ENCODE measurements at places on chromosomes 5 and 9. TPM values are rescaled to one million over a fixed set of nuclear protein-coding genes. Genes with fewer than 3 reads are reported as not detected.
A peak's percentile ranks its signal among the peaks of the same experiment; 100 is the strongest.

ENHO gene
- 0.36 TPM for total RNA-seq

ANKRD31 gene
- 1.0 TPM for total RNA-seq

ORM2 gene
- not detected for total RNA-seq

DNA sequence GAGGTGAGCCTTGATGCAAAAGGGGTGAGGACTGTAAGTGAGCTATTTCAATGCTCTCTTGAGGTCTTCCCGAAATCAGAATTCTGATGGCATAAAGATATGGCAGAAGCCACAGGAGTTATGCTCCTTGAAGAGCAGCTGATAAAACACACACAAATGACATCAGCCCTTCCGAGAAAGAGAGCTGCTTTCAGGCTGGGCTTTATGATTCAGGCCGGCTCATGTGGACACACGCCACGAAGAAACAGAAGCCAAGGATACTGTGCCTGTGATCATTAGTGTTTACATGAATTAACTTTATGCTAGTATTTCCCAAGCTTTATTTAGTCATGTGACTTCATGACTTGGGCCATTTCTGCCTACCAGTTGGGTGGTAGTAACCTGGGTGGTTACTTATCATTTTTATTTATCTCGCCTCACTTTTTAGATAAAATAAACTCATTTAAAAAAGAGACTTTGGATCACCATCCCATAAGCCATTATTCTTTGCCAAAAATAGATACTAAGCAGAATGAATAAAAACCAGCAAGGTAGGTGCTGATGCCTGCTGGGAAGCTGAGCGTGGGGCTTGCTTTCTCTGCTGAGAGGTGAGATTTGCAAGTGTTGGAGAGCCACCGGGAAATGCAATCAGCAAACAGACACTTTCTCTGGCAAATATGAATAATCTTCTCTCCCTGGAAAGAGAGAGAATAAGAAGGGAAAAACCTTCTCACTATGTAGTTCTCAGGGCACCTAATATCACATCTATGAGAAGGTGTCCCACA is 73.0 kb upstream of the SLC25A51 start:
- DNase-seq = peak; percentile 70

GRCh38 chr9:13962006-13962405 is 351.9 kb downstream of the NFIB start:
- DNase-seq = no peak

- no peak for DNase-seq
Measured at GRCh38 chr5:145743396-145744061, 91.6 kb downstream of the PRELID2 start.

- no peak for DNase-seq
Measured at GRCh38 chr5:118921866-118922265, 66.5 kb downstream of the DTWD2 start.
